ENCODE measurements at places on chromosomes 4 and X.

DNA sequence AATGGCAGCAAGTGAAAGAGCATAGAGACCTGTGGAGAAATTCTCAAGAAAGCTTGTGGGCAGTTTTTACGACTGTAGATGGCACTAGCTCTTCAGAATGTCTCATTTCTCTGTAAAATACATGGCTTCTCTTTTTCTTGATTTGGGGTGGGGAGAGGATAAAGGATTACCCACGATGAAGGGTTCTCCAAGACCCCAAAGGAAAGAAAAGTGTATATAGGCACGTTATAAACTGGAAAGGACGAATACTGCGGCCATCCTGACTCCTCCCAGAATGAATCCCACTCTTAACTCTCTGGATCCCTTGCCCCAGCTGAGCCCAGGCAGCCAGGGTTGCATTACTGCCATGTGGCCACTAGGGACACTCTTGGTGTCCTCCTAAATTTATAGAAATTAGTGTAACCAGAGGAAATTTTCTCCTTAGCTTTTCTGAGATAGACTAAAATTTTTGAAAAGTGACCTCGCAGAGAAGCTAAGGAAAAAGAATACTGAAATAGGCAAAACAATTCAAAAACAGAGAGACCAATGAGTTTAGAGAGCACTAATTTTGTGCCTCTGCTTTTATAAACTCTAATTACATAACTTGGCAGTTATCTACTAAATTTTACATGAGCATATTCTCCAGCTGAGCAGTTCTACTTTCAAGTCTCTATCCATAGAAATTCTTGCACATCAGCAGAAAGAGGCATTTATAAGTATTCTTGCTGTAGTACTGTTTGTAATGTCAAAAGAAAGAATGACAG, 37.8 kb upstream of the PCDH19 start:
- DNase-seq, result no peak
- H3K4me3 ChIP-seq, result no peak overlapping the region
- no peaks in the 10 kb centered on the region for H3K27me3 ChIP-seq
- no peaks in the 10 kb centered on the region for H3K4me1 ChIP-seq

GRCh38 chrX:95509474-95509873, 1175.2 kb upstream of the DIAPH2 start:
- H3K36me3 ChIP-seq, result no peaks in the 10 kb centered on the region
- no peak overlapping the region for H3K4me3 ChIP-seq
- no peaks in the 10 kb centered on the region for H3K27me3 ChIP-seq
- no peaks in the 10 kb centered on the region for H3K4me1 ChIP-seq

DNA sequence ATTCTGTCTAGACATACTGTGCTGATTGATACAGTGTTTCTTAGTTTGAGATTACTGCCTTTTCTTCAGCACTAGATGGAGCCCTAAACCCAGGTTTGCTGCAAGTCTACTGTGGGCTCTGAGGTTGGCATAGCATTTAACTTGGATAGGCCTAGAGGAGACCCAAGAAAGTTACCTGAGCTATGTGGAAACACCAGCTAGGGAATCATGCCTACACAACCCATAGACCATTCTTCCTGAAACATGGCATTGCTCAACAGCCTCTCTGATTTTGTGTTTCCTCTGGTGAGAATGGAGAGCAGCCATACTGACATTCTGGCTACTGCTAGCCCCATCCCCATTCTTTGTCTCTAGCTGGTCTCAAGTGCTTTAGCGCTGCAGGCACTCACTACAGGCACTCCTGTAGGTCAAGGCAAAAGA, 287.7 kb upstream of the PCDH18 start:
- H3K4me1 ChIP-seq, result no peaks in the 10 kb centered on the region
- no peak overlapping the region for H3K4me3 ChIP-seq
- no peak for DNase-seq
- no peaks in the 10 kb centered on the region for H3K27me3 ChIP-seq
- no peak overlapping the region for H3K27ac ChIP-seq

GRCh38 chr4:167944721-167945120, 147.6 kb upstream of the ANXA10 start:
- no peaks in the 10 kb centered on the region for H3K36me3 ChIP-seq
- DNase-seq, result no peak
- no peaks in the 10 kb centered on the region for H3K27me3 ChIP-seq
- no peak overlapping the region for H3K4me3 ChIP-seq
- no peaks in the 10 kb centered on the region for H3K4me1 ChIP-seq

DNA sequence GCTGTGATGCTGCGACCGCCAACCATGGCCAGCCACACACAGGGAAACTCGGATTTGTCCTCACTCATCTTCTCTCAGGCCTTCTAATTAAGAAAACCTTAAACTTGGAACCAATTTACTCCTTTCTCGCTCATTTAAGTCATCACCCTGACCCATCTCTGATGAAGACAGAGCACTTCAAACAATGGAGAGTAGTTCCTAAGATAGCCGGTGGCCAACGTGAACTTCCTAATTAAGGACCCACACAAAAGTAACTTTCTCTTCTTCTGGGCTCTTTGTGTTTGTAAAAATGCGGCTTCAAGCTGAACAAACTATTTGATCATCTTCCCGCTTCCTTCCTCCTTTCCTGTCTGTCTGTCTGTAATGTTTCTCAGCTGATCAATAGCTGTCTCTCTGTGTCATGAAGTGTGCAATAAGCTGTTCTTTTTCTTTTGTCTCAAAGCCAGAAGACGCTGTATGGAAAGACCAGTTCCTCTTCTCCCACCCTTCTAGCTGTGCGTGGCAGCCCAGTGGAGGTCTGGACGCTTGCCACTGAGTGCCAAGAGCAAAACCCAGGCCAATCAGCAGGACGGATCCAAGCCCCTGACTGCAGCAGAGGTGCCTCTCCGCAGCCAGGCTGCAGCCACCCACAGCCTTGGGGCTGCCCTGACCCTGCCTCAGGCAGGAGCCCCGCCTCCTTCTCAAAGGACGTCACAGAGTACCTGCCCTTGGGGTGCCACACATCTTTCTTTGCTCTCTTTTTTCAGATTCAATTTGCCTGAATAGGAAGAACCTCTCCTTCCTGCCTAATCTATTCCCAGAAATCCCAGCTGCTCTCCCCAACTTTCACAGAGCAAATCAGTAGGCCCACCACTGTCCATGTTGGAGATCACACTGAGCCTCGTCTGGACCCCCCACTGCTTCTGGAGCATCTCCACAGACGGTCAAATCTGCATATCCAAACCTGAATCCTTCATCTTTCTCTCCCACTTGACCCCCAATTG, 59.3 kb downstream of the MAML3 start:
- peak overlapping the region; percentile 96 for H3K27ac ChIP-seq
- H3K4me1 ChIP-seq, result peaks cover 72% of the 10 kb centered on the region
- peak overlapping the region; percentile 87 for H3K4me3 ChIP-seq
- H3K36me3 ChIP-seq, result peaks cover 2% of the 10 kb centered on the region
- H3K27me3 ChIP-seq, result no peaks in the 10 kb centered on the region

GRCh38 chr4:2125023-2125422, 65.9 kb downstream of the NAT8L start:
- H3K27me3 ChIP-seq, result peaks cover 5% of the 10 kb centered on the region
- H3K36me3 ChIP-seq, result peaks cover 2% of the 10 kb centered on the region
- peaks cover 3% of the 10 kb centered on the region for H3K4me1 ChIP-seq
- no peak overlapping the region for H3K4me3 ChIP-seq
- H3K27ac ChIP-seq, result no peak overlapping the region

GRCh38 chr4:26531491-26532116, 41.3 kb upstream of the CCKAR start:
- no peaks in the 10 kb centered on the region for H3K36me3 ChIP-seq
- no peak overlapping the region for H3K4me3 ChIP-seq

GRCh38 chrX:145727476-145727875, 90.2 kb upstream of the SLITRK2 start:
- no peaks in the 10 kb centered on the region for H3K36me3 ChIP-seq
- no peaks in the 10 kb centered on the region for H3K27me3 ChIP-seq
- no peak for DNase-seq
- no peak overlapping the region for H3K27ac ChIP-seq

DNA sequence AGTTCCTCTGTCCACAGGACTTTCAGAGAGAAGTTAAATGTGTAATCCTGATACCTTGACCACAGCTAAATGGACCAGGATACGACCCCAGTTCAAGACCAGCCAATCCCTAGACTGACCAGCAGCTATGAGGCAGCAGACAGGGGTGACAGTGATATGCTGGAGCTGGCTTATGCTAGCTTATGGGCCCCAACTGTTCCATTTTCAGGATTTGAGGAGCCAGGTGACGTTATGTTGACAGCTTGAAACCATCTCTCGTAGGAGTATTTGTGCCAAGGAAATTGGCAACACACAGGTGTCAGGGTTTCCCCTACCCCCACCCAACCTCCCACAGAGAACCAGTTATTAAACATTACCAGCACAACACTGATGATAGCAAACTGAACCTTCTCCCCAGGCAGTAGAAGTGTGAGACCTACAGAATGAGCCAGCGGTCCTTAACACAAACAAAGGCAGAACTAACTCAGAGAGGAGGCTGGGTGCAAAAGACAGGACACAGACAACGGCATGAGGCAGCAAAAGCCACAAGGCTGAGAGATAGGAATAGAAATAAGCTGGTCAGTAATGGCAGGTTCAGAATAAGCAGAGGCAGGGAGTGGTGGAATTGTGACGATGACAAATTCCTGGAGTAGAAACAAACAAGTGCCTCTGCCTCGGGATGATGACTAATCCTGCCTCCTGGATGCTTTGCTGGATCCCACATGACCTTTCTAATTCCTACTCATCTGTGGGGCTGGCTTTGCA, 85.6 kb upstream of the CPEB2 start:
- no peaks in the 10 kb centered on the region for H3K4me1 ChIP-seq
- H3K4me3 ChIP-seq, result no peak overlapping the region
- H3K27me3 ChIP-seq, result peaks cover 4% of the 10 kb centered on the region
- H3K27ac ChIP-seq, result no peak overlapping the region
- H3K36me3 ChIP-seq, result no peaks in the 10 kb centered on the region

- H3K27me3 ChIP-seq, result peaks cover 19% of the 10 kb centered on the region
- peaks cover 2% of the 10 kb centered on the region for H3K36me3 ChIP-seq
- no peak overlapping the region for H3K27ac ChIP-seq
- DNase-seq, result no peak
Measured at GRCh38 chr4:153212736-153213135, 8.5 kb downstream of the TRIM2 start.

- DNase-seq, result no peak
- H3K4me1 ChIP-seq, result peaks cover 10% of the 10 kb centered on the region
- H3K27ac ChIP-seq, result no peak overlapping the region
- no peak overlapping the region for H3K4me3 ChIP-seq
Measured at GRCh38 chrX:101429934-101430333, 21.9 kb downstream of the HNRNPH2 start.

GRCh38 chr4:39279416-39279815, 86.7 kb downstream of the RFC1 start:
- peaks cover 14% of the 10 kb centered on the region for H3K36me3 ChIP-seq
- H3K27ac ChIP-seq, result no peak overlapping the region
- H3K27me3 ChIP-seq, result no peaks in the 10 kb centered on the region
- no peak overlapping the region for H3K4me3 ChIP-seq

DNA sequence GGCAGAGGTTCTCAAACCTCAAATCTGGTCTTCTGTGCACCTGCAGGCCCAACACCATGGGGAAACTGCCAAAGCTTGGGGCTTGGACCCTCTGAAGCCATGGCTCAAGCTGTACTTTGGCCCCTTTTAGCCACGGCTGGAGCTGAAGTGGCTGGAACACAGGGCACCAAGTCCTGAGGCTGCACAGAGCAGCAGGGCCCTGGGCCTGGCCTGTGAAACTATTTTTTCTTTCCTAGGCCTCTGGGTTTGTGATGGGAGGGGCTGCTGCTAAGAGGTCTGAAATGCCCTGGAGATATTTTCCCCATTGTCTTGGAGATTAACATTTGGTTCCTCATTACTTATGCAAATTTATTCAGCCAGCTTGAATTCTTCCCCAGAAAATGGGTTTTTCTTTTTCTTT, 18.3 kb upstream of the PI4K2B start:
- H3K4me3 ChIP-seq, result no peak overlapping the region
- peaks cover 20% of the 10 kb centered on the region for H3K36me3 ChIP-seq
- DNase-seq, result no peak
- no peaks in the 10 kb centered on the region for H3K27me3 ChIP-seq
- peaks cover 3% of the 10 kb centered on the region for H3K4me1 ChIP-seq

GRCh38 chr4:70315928-70316327, 18.9 kb upstream of the CABS1 start:
- H3K36me3 ChIP-seq, result no peaks in the 10 kb centered on the region
- no peaks in the 10 kb centered on the region for H3K27me3 ChIP-seq
- no peak overlapping the region for H3K27ac ChIP-seq
- no peak for DNase-seq
- H3K4me3 ChIP-seq, result no peak overlapping the region

GRCh38 chr4:69781458-69782418, 21.3 kb upstream of the SULT1B1 start:
- no peaks in the 10 kb centered on the region for H3K27me3 ChIP-seq
- DNase-seq, result no peak
- peaks cover 2% of the 10 kb centered on the region for H3K36me3 ChIP-seq
- no peaks in the 10 kb centered on the region for H3K4me1 ChIP-seq

GRCh38 chr4:32789026-32789608, 2068.9 kb downstream of the PCDH7 start:
- no peaks in the 10 kb centered on the region for H3K36me3 ChIP-seq
- no peaks in the 10 kb centered on the region for H3K27me3 ChIP-seq
- H3K27ac ChIP-seq, result no peak overlapping the region
- no peak for DNase-seq
- no peaks in the 10 kb centered on the region for H3K4me1 ChIP-seq

GRCh38 chr4:139814323-139815015, 148.8 kb downstream of the MGST2 start:
- H3K27me3 ChIP-seq, result no peaks in the 10 kb centered on the region
- H3K27ac ChIP-seq, result no peak overlapping the region
- peaks cover 2% of the 10 kb centered on the region for H3K4me1 ChIP-seq
- no peak for DNase-seq
- peaks cover 4% of the 10 kb centered on the region for H3K36me3 ChIP-seq

DNA sequence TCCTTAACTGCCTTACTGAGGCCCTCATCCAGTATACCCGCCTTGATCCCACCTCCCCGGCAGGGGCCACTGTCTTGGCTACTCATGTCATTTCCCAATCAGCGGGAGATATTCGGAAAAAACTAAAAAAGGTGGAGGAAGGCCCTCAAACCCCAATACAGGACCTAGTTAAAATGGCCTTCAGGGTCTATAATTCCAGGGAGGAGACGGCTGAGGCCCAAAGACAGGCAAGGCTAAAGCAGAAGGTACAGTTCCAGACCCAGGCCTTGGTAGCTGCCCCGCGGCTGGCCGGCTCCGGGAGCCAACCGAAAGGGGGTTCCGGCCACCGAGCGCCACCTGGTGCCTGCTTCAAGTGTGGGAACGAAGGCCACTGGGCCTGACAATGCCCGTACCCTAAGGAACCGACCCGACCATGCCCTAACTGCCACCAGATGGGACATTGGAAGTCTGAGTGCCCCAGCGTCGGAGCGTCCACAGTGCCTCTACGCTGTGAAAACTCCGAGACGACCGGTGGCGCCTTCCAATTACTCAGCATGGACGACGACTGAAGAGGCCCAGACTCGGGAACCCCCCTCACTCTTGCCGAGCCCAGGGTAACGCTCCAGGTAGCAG, 959.6 kb downstream of the RPA4 start:
- H3K4me3 ChIP-seq, result no peak overlapping the region
- no peak overlapping the region for H3K27ac ChIP-seq
- no peaks in the 10 kb centered on the region for H3K27me3 ChIP-seq
- no peaks in the 10 kb centered on the region for H3K36me3 ChIP-seq
- no peaks in the 10 kb centered on the region for H3K4me1 ChIP-seq

- no peak overlapping the region for H3K4me3 ChIP-seq
- no peak overlapping the region for H3K27ac ChIP-seq
- no peak for DNase-seq
- no peaks in the 10 kb centered on the region for H3K27me3 ChIP-seq
- H3K4me1 ChIP-seq, result no peaks in the 10 kb centered on the region
Measured at GRCh38 chr4:120633810-120634209, 288.7 kb downstream of the PRDM5 start.

Measured in activated naive CD8-positive, alpha-beta T cell treated with anti-CD3 and anti-CD28 coated beads, Interleukin-2, amount 10 ng/mL, durations not matched to agents 7 days and 5 days (primary cell).